Right renal pelvis (tissue), 4 donors: ENCODE measurements at places on chromosomes 11 and 22. TPM values are rescaled to one million over a fixed set of nuclear protein-coding genes. Genes with fewer than 3 reads are reported as not detected.

CCDC86 gene
- 19.5 TPM for polyA plus RNA-seq

PTPRCAP gene
- polyA plus RNA-seq, result 1.6 TPM

KCNJ11 gene
- 3.2 TPM for polyA plus RNA-seq

CCDC134 gene
- 8.8 TPM for polyA plus RNA-seq

SLC22A12 gene
- polyA plus RNA-seq, result 5.3 TPM

OR10D3 gene
- polyA plus RNA-seq, result not detected
